ENCODE measurements at places on chromosomes 16 and 17.

- DNase-seq, result no peak
These were observed 140.5 kb downstream of the SSH2 start for GRCh38 chr17:29789196-29790170.

- no peak for DNase-seq
These were observed 5.8 kb downstream of the RNF40 start for GRCh38 chr16:30767767-30768465.

- DNase-seq, result peak; percentile 25
These were observed 2.0 kb upstream of the GSE1 start for GRCh38 chr16:85611194-85611443.

DNA sequence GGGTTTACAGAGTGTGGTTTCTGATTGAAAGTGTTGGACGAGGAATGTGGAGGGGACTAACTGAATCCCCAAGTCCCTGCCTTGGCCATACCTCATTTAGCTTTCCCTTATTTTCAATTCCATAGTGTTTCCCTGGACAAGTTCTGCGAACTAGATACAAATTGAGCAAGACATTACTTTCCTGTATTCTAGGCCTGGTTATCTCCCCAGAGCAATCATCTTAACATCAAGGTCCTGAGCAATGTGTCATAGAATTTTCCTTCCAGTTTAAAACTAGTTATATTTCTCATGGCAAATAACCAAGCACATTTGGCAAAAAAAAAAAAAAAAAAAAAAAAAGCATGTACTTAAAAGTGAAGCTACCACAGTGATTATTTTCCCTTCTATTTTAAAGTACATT lies 330.1 kb downstream of the CDH11 start:
- no peak for DNase-seq

DNA sequence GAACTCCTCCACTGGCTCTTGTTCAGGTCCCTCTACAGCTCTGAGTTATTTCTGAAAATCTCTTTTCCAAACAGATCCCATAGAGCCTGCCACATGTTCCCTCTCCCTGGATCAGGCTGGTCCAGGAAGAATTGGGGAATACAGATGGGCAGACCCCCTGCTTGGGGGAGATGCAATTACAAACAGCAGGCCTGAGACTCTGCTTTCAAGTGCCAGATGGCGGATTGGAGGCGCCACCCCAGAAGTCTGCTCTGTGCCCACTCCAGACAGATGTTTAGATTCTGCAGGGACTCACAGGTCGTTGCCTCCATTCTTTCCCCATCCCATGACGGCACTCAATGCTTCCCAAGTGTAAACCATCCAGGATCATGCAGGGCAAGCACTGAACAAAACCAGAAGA lies 316.6 kb downstream of the SLC39A11 start:
- DNase-seq, result no peak

- DNase-seq, result no peak
These were observed 419.8 kb upstream of the CDH11 start for GRCh38 chr16:65541646-65542045.

DNA sequence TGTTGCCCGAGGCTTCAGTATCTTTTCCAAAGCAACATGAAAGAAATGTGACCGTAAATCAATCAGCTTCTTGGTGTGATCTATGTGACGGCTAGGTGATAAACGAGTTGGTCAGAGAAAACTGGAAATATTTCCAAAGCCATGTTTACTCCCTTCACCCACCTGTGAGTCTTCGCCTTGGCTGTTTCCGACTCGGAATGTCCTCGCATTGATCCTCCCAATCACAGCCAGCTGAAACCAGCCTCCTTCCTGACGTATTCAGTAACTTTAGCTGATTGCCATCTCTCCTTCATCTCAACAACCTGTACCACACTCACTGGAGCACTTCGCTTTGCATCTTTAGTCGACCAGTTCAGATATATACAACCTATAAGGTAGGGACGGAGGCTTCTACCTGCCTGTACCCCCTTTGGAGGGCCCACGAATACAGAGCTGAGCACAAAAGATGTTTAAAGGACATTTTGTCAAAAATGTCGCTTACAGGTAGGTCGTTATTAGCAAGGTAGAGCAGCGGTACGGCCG lies 705 bp downstream of the KRABD2 start:
- no peak for DNase-seq

DNA sequence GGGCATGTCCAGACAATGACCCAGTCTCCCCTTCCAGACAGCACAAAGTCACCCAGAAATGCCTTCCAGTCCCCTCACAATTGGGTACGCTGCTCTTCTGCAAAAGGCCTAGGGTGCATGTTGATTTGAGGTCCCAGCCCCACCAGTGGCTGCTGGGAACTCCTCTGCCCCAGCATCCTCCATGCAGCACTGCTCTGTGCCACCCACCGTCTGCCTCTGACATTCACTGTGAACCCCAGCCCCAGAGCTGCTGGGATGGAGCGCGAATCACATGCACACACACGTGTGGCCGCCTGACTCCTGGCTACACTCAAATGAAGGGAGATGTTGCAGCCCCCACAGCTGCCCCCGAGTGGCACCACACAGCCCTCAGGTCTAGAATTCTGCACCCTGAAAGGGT lies 1.2 kb upstream of the C17orf113 start:
- DNase-seq, result no peak

DNA sequence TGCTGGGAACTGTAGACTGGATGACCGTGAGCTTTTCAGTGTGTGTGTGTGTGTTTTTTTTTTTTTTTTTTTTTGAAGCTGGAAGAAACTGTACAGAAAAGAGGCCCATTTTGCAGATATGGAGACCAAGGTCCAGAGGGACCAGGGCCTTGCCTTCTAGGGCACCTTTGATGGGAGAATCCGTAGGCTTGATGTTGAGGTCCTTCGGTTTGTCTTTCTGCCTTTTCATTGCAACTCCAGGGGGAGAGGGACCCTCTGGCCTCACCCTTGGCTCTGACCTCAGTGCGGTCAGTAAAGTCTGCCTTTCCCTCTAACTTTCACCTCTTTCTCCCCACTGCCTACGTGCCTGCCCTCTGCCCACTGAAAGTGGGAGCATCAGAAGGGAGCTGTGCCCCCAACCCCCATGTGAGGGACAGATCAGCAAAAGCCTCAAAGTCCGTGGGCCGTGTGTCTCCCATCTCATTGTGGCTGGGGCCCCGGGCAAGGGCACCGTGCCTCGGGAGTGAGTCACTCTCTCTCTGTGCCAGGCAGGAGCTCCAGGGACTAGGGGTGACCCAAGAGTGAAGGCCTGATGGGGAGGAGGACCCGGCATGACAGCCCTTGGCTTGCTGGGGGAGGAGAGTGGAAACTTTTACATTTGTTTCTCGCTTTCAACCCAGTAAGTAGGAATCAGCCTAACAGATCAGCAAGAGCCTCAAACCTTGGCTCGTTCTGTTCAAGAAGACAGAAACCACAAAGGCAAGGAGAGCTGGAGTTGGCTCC lies 123.6 kb downstream of the CMIP start:
- DNase-seq, result peak; percentile 53

- DNase-seq, result no peak
These were observed 12.4 kb upstream of the ZNF689 start for GRCh38 chr16:30622455-30623032.

GRCh38 chr17:69802045-69802740 lies 272.8 kb upstream of the KCNJ16 start:
- DNase-seq, result no peak

- DNase-seq, result peak; percentile 10
These were observed 92.9 kb downstream of the GPR139 start for GRCh38 chr16:19980632-19981265.

GRCh38 chr17:14712611-14713021 lies 411.7 kb downstream of the HS3ST3B1 start:
- no peak for DNase-seq

GRCh38 chr16:72464597-72465368 lies 292.8 kb upstream of the PMFBP1 start:
- no peak for DNase-seq

DNA sequence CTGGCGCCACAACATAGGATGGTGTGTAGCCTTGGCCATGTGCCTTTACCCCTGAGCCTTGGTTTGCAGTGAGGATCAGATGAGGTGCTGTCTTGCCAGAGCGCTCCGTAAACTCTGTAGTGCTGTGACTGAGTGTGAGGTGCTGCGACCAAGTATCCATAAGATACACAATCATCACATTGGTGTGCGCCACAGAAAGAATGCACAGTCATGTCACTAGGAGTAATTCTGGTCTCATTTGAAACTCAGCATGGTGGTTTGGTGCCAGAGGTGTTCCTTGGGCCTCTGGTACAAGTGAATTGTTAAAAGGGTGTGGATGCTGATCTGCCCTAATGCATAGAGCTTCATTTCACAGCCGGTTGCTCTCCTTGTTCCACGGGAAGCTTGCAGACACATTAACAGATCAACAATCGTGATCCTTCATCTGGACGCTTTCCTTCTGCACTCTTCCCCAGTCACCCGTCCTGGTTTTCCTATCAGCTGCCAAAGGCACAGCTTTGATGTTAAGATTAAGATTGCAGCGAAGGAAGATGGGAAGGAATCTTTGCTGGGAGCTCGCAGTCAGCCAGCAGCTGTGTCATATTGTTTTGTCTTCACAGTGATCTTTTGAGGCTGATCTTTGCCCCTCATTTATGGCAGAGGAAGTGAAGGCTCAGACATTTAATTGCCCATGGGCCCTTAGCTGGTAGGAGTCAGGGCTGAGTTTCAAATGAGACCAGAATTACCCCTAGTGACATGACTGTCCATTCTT lies 79.1 kb downstream of the KSR1 start:
- no peak for DNase-seq

DNA sequence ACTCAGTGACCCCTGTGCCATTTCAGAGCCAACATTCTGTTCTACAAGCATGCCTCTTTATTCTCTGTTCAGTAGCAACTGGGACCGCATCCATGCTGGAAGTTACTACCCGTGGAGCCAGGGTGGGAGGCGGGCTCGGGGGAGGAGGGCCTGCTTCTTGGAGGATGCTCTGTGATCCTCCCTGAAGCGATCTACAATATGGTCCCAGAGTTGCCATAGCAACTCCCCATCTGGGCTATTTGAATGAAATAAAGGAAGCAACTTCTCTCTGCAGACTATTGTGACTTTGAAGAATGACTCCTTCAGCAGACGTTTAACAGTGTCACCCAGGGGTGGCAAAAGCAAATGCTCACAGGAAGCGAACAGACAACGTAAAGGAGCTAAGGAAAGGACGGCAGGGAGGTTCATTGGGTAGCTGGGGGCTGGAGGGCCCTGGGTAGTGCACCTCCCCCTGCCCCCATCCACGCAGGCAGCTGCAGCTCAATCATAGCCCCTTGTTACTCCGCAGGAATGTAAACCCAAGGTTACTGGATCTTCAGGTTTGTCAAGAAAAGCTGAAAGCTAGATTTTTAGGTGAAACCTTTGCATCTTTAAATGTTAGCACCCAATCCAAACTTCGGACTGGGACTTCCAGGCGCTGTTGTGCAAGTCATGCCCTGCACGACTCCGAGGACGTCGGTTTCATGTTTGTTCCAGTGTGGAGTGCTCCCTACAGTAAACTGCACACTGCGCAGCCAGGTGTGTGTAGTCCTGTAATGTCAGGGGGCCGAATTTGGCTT lies 51.1 kb upstream of the MEAK7 start:
- DNase-seq, result no peak

DNA sequence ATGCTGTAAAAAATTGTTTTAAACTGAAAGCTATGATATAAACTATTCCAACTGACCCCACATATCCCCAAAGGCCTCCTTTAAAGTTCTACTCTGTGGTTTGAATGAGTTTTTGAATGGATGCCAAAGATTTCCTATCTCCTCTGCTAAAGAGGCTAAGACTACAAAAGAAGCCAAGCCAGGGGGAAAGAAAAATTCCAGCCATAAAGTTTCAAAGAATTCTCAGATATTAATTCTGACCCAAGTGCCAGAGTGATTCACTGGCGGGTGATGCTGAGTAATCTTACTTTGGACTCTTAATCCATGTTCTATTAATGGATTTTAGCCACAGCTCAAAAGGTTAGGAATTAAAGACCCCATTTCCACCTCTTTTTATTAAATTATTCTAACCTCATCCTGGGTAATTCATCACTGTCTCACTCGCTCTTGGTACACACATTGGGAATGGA lies 60.7 kb downstream of the HS3ST3A1 start:
- DNase-seq, result peak; percentile 96

DNA sequence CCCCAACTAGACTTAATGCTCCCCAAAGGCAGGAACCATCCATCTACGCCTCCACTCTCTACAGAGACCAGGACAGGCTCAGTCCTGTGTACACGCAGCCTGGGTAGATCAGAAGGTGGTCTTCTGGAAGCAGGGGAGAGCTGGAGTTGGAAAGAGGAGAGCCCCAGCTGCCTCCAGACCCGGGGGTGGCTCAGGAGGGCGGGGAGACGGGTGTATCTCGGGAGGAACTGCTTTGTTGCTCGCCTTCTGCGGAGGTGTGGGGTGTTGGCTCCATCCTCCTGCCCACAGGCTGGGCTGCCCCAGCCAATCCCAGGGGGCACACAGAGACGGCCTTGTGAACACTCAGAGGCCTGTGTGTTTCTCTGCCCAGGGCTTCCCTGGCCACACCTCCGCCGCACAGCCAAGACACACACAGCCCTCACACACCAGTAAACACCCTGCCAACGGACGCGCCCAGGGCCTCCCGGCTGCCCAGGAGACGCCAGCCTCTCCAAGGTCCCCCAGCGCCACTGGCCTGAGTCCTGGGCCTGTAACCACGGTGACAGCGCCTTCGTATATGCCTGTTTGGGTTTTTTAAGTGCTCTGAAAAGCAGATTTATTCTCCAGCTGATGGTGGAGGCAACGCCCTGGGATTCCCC lies 143.4 kb upstream of the CDC42EP4 start:
- no peak for DNase-seq

GRCh38 chr17:27895940-27896535 lies 2.9 kb upstream of the LYRM9 start:
- DNase-seq, result no peak

- no peak for DNase-seq
These were observed 40.8 kb upstream of the BHLHA9 start for GRCh38 chr17:1229349-1229899.

DNA sequence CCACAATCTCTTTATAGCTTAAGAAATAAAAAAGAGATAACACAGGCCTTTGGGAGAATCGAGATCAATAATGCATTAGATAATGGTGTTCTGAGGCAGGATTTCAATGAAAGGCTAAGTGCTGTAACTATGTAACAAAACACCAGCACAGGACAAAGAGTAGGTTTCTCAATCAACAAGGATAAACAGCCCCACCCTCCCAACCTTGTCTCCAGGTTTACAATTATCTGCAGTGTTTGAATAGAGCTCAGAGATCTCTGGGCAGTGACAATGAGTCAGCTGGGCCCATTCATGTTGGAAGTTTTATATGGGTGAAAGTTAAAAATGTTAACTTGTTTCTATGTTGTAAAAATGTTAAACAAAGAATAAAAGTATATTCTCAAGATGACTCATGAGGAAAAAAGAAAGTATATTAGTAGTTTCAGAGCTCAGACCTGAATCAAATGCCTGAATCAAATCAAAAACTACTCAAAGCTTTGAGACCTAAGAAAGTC lies 17.0 kb upstream of the KRT20 start:
- DNase-seq, result peak; percentile 18
